Renal cortical epithelial cell (primary cell): ENCODE measurements at places on chromosomes 7 and 10.

DNA sequence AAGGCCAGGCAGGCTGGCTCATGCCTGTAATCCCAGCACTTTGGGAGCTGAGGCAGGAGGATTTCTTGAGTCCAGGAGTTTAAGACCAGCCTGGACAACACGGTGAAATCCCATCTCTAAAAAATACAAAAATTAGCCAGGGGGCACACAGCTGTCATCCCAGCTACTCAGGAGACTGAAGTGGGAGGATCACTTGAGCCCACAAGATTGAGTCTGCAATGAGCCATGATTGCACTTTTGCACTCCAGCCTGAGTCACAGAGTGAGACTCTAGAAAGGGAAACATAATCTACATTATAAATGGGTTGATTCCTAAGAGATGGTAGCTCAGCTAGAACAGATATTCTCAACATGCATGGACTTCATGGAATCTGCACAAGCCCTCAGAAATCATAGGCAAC is 6.3 kb upstream of the LIPF start:
- peak; percentile 25 for DNase-seq

DNA sequence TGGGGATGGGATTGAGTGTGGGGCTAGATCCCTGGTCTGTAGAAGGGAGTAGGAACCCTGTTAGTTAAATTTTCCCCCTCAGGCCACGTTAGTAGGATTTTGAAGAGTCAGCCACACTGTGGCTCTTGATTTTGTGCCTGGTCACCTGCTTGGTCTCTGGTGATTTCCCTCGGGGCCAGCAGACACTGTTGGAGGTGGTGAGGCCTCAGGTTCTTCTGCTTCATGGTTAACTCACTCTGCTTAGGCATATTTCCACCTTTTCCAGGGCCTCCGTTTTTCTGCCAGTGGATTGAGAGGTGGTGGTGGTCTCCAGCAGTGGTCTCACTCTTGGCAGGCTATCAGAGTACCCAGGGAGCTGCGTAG is 4.1 kb downstream of the TSPAN14 start:
- DNase-seq = no peak

DNA sequence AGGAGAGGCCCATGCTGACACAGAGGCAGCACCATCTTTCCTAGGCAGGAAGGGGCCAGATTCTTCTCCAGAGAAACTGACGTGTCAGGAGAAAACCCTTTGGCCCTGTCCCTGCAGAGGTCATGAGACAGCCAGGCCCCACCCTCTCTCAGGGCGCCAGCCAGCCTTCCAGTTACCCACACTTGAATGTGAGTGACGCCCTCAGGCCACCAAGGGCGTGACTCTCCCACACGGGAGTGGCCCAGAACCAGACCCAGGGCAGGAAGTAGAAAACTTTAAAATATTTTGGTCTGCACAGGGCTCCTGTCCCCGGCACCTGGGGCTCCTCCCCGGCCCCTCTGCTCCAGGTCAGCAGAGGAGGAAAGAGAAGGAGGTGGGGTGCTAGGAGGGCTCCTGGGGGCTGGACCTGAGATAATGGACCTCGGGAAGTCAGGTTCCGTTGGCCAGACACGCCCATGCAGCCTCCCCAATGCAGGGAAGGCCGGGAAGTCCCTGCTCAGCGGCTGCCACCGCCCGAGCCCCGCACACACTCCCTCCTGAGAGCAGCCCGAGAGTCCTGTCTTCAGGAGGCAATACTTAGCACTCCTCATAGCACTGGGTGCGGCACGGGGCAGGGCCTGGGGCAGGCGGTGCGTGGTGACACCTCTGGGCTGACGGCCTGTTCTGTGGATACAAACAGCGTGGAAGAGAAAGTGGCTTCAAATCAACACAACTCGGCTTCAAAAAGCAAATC is 67.0 kb upstream of the CFAP46 start:
- DNase-seq = peak; percentile 16

- no peak for DNase-seq
These were observed 3.3 kb downstream of the EPHA1 start for GRCh38 chr7:143405173-143406001.

DNA sequence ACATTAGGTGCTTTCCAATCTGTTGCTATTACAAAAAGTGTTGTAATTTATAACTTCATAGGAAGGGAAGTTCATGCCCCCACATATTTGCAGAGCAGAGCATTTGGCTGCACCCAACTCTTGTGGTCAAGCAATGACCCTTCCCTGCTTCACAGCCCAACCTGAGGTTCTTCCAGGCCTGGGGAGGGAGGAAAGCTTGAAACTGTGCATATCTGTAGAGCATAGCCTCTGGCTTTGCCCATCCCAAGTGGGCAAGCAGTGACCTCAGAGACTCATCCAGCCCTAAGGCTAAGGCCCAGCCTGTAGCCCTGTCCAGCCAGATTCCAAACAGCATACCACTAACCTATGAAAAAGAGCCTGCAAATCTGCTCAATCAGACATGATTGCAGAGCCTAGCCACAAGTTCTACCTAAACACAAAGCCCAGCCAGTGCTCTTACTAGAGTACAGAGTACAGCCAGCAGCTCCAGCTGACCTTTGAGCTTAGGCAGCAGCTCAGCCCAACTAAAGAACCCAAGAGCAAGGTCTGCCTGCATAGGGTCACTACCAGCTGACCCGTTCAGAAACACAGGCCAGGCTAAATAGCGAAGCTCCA is 14.4 kb upstream of the GSTK1 start:
- peak; percentile 72 for DNase-seq

DNA sequence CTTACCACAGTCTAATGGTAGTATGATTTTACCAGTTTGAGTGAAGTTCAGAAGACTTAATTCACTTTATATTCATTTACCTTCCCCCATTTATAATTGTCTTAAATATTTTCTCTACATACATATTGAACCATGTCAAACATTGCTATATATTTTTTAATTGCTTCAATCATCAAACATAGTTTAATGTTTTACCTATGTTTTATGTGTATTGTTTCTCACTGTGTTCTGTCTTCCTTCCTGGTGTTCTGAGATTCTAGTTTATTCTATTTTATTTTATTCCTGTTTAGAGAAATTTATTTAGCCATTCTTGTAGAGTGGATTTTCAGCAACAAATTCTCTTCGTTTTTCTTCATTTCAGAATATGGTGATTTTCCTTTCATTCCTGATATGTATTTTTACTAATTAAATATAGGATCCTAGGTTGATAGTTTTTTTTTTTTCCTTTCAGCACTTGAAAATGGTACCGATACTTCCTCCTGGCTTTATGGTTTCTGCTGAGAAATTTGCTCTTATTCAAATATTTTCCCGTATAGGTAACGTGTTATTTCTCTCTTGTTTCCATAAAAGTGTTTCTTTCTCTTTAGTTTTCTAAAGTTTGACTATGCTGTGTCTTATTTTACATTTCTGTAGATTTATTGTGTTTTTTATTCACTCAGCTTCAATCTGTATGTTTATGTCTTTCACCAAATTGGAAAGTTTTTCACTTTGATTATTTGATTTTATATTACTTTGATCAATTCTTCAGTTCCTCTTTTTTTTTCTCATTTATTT is 201.8 kb upstream of the AGR3 start:
- no peak for DNase-seq

GRCh38 chr7:55044791-55045190 is 26.0 kb downstream of the EGFR start:
- no peak for DNase-seq

DNA sequence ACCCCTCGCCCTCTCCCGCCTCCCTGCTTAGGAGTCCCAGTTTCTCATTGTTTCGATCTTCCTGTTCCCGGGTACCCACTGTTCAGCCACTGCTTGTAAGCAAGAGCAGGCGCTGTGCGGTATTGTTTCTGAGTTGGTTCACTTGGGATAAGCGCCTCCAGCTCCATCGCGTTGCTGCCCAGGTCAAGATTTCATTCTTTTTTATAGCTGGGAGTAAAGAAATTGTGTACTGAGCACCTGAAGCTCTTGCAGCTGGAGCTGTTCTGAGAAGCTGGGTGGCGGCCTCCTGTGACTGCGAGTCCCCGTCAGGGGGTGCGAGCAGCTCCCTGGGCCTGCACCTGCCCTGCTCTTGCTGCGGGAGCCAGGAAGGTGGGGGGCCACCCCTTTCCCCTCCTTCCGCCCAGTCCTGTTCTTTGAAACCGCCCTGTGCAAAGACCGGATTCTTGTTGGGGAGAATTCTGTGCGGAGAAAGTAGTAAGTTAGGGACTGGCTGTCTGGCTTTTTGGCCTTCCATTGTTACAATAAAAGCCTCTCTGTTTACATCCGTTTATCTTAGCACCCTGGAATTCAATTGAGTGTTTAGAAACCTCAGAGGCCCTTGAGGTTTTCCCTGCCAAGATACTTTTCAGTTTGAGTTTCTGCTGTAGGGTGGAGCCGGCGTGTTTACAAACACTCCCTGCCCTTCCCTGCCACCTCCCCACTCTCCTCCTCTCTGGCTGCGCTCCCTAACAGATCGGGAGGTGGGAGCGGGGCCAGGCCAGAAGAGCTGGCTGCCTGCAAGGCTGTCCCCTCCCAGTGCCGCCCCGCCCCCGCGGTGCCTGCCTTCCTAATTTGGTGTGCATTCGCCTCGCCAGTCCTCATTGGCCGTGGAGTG is 30.8 kb upstream of the AP5Z1 start:
- peak; percentile 99 for DNase-seq

- DNase-seq = no peak
These were observed 274.5 kb downstream of the INHBA start for GRCh38 chr7:41428381-41428780.

- DNase-seq = no peak
These were observed 150.5 kb upstream of the PPP2R2D start for GRCh38 chr10:131750171-131750895.

DNA sequence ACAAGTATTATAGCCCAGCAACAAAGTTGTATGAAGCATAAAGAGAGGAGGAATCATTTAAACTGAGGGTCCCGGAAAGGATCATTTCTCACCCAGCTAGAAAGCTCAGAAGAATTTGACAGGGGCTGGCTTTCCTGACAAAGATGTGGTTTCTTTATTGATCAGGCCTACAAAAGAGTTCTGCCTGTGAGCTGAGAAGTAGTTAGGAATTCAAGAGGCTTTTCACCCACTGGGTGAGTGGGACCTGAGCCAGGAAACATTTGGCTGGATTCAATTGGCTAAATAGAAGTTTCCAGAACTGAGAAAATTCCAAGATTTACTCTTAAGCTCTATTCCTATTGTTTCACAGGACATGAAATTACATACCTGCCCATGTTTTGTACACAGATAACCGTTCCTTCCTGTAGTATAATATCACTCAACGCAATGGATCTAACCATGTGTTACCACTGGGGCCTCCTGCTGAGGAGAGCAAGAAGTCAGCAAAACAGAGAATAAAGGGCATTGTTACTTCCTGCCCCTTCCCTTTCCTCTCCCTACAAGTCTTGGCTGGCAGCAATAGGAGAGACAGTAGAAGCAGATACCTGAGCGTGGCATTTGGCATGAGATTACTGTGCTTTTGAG is 53.9 kb upstream of the PAPSS2 start:
- peak; percentile 59 for DNase-seq

- no peak for DNase-seq
These were observed 80.8 kb downstream of the CYP26A1 start for GRCh38 chr10:93154531-93154930.

DNA sequence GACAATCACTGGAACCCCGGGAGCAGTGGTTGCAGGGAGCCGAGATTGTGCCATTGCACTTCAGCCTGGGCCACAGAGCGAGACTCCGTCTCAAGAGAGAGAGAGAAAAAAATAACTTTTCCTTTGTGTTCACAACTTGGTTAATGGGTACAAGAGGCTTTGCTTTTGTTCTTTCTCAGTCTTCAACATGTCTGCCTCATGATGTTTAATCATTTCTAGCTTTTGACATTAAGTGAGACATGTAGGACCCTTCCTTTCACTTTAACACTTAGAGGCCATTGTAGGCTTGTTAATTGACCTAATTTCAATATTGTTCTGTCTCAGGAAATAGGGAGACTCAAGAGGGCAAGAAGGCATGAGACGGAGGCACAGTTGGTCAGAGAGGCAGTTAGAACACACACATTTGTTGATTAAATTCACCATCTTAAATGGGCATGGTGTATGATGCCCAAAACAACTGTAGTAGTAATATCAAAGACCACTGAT is 9.3 kb upstream of the CRCP start:
- peak; percentile 45 for DNase-seq

DNA sequence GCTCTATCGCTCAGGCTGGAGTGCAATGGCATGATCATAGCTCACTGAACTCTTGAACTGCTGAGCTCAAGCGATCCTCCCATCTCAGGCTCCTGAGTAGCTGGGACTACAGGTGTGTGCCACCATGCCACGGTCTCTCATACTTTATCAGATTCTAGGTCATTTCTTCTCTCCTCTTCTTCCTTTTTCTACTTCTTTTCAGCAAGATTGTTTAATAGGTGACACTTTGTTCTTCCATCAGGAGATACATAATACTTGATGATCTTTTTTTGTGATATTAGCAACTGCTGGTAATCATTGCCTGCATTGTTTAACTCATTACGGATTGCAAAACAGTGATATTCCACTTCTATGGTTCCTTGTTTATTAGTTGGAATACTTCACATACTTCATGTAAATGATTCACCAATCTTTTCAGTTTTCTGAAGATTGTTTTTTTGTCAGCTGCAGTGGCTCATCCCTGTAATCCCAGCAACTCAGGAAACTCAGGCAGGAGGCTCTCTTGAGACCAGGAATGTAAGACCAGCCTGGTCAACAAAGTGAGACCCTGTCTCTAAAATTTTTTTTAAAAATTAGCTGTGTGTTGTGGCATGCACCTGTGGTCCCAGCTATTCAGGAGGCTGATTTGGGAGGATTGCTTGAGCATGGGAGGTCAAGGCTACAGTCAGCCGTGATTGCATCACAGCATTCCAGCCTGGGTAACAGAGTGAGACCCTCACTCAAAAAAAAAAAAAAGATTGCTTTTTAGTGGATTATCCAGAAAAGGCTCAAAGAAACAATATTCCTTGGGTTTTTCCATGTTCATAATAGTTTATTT is 36.2 kb upstream of the CHST3 start:
- peak; percentile 93 for DNase-seq

DNA sequence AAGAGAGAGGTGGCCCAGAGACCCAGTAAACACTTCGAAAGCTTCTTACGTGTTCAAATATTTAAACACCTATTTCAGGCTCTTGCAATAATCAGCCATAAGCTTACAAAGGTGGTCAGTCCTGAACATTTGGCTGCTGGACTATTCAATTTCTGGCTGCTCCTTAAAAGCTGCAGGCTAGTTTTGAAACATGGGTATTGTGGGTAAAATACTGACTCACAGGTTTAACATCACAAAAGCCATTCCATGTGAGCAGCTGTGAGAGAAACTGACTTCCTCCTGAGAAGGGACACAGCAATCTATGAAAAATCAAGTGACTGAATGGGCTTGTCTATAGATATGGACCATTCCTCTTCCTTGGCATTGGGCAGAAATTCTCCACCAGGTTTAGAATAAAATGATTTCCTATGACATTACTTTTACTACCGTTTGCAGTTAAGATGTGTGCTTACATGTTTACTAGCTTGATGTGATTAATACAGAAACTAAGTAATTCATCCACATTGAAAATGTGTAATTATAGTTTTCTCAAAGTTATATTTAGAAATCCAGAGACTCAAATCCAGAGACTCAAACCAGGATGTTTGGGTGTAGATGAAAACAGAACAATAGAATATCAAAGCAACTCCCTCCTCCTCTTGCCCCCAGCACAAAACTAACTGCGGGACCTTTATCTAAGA is 252.3 kb downstream of the GATA3 start:
- DNase-seq = peak; percentile 2
